ENCODE measurements at places on chromosomes 1 and 21.

GRCh38 chr1:114428083-114428754, 82.8 kb downstream of the TRIM33 start:
- H3K27ac ChIP-seq = no peak overlapping the region
- no peaks in the 10 kb centered on the region for H3K27me3 ChIP-seq
- no peak overlapping the region for H3K4me3 ChIP-seq
- DNase-seq = no peak
- no peaks in the 10 kb centered on the region for H3K4me1 ChIP-seq

DNA sequence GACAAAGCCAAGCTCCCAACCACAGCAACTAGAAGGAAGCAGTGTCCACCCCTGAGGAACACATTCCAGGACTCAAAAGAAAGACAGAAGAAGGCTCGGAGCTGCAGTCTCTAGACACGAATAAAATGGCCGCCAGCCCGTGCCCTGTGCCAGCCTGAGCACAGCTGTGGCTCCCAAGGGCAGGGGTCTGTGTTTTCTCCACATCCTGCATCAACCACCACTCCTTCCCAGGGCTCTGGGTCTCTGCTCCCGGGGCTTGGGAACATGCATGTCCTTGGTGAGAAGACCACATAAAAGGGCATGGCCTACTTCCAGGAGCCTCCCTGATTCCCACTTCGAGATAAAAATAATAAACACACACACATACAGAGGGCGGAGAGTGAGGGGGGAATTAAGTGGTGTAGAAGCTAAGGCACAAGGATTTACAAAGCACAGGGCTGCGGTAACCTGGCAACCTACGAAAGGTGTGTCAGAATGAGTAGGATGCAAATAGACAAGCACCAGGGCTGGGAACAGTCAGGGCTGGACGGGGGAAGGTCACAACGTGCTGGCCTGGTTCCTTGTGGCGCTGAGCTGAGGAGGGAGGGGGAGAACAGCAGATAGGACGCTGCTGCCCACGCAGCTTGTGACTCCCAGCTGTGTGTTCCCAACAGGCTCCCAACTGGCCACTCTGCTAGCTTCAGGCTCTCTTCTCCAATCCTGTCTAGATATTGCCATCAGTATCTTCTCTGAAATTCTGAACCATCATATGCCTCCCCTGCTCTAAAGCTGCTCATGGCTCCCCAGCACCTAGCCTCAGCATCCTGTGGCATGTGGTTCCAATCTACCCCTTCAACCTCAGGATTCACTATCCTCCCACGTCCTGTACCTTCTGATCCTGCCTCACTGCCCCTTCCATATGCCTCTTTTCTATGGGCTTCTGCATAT, 72.5 kb downstream of the CD34 start:
- no peak for DNase-seq
- peaks cover 37% of the 10 kb centered on the region for H3K36me3 ChIP-seq
- peaks cover 75% of the 10 kb centered on the region for H3K4me1 ChIP-seq
- H3K27ac ChIP-seq = no peak overlapping the region
- H3K4me3 ChIP-seq = no peak overlapping the region
- H3K27me3 ChIP-seq = no peaks in the 10 kb centered on the region

GRCh38 chr1:245742896-245743295, 588.1 kb downstream of the KIF26B start:
- no peak overlapping the region for H3K27ac ChIP-seq
- H3K4me3 ChIP-seq = no peak overlapping the region
- H3K4me1 ChIP-seq = no peaks in the 10 kb centered on the region
- H3K36me3 ChIP-seq = no peaks in the 10 kb centered on the region
- no peaks in the 10 kb centered on the region for H3K27me3 ChIP-seq

DNA sequence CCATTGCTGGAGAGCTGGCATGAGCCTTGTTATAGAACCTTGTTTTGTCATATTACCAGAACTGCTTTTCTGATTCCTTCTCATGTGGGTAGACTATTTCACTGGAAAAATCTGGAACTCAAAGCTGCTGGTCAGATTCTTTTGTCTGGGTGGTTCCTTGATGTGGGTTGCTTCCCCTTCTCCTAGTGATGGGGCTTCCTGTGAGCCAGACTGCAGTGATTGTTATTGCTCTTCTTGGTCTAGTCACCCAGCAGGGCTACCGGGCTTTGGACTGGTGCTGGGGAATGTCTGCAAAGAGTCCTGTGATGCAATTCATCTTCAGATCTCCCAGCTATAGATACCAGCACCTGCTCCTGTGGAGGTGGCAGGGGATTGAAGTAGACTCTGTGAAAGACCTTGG, 59.4 kb downstream of the GPR137B start:
- peaks cover 12% of the 10 kb centered on the region for H3K36me3 ChIP-seq
- H3K27me3 ChIP-seq = no peaks in the 10 kb centered on the region
- H3K4me3 ChIP-seq = no peak overlapping the region
- DNase-seq = no peak

- H3K36me3 ChIP-seq = peaks cover 5% of the 10 kb centered on the region
- no peak overlapping the region for H3K27ac ChIP-seq
- H3K4me3 ChIP-seq = no peak overlapping the region
- no peaks in the 10 kb centered on the region for H3K27me3 ChIP-seq
- peaks cover 26% of the 10 kb centered on the region for H3K4me1 ChIP-seq
Measured at GRCh38 chr1:24640288-24640687, 2.8 kb upstream of the SRRM1 start.

DNA sequence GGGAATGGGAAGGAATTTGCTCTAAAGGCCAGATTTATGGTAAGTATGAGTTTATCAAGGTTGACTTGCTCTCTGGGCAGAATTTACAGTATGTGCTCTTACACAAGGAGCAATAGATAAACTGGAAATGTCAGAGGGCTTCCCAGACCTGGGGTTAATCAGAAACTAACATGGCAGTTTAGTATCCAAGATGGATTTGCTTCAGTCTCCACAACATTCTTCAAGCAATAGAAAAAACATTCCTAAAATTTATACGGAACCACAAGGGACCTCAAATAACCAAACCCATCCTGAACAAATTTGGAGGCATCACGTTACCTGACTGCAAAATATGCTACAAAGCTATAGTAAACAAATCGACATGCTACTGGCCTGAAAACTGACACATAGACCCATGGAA, 606.7 kb upstream of the CHRM3 start:
- H3K27me3 ChIP-seq = no peaks in the 10 kb centered on the region
- no peak overlapping the region for H3K27ac ChIP-seq
- no peak overlapping the region for H3K4me3 ChIP-seq
- no peaks in the 10 kb centered on the region for H3K4me1 ChIP-seq
- no peaks in the 10 kb centered on the region for H3K36me3 ChIP-seq
- no peak for DNase-seq

GRCh38 chr1:214330222-214330621, 49.3 kb downstream of the SMYD2 start:
- peaks cover 60% of the 10 kb centered on the region for H3K36me3 ChIP-seq
- no peak overlapping the region for H3K4me3 ChIP-seq
- H3K27ac ChIP-seq = no peak overlapping the region
- H3K27me3 ChIP-seq = no peaks in the 10 kb centered on the region

GRCh38 chr1:87712261-87713010, 383.8 kb downstream of the LMO4 start:
- no peaks in the 10 kb centered on the region for H3K27me3 ChIP-seq
- DNase-seq = no peak
- no peaks in the 10 kb centered on the region for H3K36me3 ChIP-seq
- no peaks in the 10 kb centered on the region for H3K4me1 ChIP-seq
- no peak overlapping the region for H3K27ac ChIP-seq

All from CD4-positive, alpha-beta T cell (primary cell).